ENCODE measurements at places on chromosomes 12 and 14.

GRCh38 chr12:99026332-99027054 lies 381.4 kb downstream of the APAF1 start:
- no peak for DNase-seq

DNA sequence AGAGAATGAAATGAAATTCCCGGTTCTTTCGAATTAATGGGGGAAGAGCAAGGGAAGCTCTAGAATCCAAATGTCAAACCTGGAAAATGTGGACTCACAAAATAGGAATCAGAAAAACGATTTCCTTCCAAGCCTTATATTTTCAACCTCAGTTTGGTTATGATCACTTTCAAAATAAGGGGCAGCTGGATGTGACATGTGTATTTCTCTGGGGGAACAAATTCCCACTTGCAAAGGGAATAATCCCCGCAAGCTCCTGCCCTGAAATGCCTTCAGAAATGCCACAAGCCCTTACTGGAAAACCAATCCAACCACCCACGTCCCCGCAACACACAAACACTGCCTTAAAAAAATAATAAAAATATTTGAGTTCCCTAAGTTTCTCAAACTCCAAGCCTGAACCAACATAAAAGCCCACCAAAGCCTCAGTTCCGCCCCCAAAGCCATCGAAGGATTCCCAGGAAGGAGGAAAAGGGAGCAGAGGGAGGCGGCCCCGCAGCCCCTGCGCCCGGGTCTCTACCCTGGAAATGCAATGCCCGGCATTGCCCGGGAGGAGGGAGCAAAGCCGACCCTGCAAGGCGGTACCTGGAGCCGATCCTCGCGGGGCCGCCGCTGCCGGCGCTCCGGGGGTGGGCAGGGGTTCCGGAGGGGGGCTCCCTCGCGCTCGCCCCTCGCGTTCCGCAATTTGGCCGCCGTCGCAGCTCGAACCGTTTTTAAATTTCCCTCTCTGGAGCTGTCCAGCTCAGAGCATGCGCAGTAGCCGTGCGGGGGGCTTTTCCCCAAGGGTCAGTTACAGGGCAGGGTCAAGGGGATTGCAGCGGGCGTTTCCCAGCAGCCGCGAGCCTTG lies at the start of gene FOXN4:
TSS of gene FOXN4 (minus strand) at position 751 of the 847 bp plus-strand sequence. CDS start 963 bp downstream, outside the sequence.
- DNase-seq: no peak

GRCh38 chr12:34406228-34406995 lies 384.1 kb downstream of the ALG10 start:
- DNase-seq: peak; percentile 2

- no peak for DNase-seq
These were observed 210.1 kb downstream of the TMEM132D start for GRCh38 chr12:129693731-129694130.

DNA sequence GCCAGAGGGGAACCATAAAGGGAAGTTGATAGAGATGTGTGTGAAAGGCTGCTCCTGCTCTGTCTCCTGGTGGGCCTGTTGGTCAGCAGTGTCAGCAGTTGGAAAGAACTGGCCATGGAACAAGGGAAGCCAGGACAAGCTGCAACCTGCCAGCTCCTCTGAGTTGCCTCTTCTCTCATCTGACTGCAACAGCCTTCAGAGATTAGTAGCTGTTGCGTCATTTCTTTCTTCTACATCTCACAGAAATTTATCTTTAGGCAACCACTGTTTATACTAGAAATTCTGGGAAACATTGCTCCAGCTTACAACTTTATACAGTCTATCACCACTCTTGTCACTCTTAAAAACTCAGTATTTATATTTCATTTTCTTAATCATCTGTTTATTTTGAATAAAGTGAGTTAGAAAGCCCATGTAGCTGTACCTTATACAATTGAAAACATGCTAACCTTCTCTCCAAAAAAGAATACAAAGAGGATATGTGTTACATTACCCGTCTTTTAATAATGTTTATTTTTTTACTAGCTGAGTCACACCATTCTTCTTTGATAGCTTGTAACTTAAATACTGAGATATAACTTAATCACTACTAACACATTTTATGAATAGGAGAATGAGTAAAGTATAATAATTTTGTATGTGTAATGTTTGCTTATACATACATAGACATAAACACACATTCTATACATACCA lies 224.2 kb downstream of the LRFN5 start:
- DNase-seq: no peak

DNA sequence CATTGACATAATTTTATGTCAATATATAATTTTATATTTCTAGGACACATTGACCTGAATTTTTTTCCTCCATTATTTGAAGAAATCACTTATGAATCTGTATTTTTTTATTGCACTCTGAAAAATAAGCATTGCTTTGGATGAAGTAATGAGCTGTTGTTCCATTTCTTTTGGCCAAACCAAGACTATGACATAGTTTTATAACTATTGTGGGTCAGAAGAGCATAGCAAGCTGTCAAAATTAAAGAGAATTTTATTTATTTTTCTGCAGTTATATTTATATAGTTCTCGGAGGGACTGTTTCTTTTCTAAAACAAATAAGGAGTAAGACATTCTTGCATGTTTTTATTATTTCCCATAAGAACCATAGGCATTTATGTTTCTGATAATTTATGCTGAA lies 8.5 kb downstream of the C12orf75 start:
- DNase-seq: no peak

DNA sequence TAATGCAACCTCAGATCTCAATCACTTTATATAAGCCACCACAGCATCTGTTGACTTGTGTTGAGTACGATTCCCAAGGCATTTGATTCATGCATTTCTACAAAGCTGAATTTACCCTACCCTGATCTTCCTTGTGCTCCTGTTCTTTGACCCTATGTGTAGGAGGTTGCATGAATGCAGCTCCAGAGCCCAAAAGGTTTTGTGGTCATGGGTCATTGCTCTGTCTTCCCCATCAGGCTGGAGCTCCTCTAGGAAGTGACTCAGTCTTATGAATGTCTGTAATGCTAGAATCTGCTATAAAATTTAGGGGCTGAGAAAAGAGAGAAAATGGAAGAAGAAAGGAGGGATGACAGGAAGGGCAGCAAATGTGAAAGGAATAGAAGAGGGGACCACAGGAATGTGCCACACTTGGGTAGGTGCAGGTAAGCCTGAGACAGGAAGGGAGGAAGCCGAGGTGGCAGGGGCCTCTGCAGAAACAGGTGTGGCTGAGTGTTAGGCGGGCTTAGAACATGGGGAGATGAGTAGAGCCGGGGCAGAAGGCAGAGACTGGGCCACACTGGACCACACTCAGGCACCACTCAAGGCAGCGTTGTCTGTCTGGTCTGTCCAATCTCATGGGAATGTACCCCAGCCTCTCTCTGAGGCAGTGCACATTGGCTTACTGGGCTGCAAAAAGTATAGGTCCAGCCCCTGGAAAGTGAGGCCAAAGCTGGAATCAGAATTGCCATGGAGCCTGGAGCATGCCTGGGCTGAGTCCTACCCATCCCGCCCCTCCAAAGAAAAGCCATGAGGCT lies 334.1 kb downstream of the BCL11B start:
- DNase-seq: no peak

GRCh38 chr14:71168564-71169427 lies 261.5 kb downstream of the PCNX1 start:
- DNase-seq: no peak

DNA sequence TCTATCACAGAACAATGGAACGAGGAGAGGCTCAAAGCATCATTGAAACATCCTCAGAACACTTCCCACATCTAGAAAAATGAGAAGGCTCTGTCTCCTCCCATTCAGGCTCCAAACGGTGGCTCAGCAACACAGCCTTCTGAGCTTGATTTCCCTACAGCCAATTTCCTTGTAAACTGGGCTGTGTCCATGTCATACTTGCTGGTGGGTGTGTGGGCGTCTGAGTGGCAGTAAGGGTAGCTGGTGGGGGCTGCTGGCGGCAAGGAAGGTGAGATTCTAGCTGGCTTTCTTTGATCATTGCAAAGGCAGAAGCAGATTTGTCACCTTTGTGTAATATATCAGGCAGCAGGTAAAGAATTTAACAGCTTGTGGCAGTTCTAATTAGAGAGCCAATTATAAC lies 163.7 kb downstream of the CALM1 start:
- no peak for DNase-seq

GRCh38 chr14:53011053-53011462 lies 60.2 kb upstream of the FERMT2 start:
- DNase-seq: peak; percentile 44

GRCh38 chr14:72544615-72545387 lies 349.1 kb downstream of the DPF3 start:
- DNase-seq: no peak

DNA sequence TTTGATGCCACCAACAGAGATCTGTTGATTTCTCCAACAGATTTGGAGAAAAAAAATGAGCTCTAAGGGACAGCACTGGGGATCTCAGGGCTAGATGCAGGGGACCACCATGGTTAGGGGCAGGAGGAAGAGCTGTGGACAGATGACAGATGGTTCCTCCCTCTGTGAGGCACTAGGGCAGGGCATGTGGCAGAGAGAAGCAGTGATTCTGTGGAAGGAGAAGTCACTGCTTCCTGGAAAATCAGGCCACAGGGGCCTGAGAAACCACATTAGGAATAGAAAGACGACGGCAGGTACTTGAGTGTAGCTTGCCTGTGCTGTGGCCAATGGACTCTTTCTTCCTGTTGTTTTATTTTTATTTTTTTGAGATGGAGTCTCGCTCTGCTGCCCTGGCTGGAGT lies 24.9 kb upstream of the TMED2 start:
- DNase-seq: no peak

DNA sequence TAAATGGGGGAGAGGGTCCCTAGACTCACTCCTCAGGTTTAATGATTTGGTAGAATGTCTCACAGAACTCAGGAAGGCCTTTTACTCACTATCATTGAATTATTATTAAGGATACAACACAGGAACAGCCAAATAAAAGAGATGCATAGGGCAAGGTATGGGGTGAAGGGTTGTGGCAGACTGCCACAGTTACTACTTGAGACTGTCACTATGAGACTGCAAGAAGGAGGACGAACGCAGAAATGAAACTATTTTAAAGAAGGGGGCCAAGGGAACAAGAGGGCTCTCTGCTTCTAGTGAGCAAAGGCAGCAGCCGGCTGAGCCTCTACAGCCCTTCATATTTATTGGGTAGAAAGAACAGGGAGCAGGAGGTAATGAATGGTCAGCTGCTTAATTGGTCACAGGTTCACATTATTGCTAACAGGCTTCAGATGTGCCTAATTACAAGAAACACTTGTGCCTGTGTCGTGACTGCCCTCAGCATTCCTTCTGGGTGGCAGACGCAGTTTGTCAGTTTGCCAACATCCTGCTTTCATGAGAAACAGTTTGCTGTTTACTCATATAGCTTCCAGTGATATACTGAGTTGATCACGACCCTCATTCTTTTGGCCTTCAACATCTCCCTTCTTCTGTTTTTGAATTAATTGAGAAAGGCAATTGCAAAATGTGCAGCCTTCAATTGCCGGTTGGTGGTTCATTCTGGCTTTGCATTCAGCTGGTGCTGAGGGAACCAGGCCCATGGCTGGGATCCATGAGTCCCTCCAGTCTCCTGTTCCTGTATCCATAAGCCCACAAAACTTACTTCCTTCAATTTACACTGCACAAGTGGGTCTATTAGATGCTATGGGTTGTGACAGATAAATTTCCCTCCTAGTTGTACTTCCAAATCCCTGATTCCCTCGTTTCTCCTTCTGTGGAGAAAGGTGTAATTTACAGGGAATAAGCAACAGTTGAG lies 82.8 kb upstream of the PLEKHG7 start:
- no peak for DNase-seq

DNA sequence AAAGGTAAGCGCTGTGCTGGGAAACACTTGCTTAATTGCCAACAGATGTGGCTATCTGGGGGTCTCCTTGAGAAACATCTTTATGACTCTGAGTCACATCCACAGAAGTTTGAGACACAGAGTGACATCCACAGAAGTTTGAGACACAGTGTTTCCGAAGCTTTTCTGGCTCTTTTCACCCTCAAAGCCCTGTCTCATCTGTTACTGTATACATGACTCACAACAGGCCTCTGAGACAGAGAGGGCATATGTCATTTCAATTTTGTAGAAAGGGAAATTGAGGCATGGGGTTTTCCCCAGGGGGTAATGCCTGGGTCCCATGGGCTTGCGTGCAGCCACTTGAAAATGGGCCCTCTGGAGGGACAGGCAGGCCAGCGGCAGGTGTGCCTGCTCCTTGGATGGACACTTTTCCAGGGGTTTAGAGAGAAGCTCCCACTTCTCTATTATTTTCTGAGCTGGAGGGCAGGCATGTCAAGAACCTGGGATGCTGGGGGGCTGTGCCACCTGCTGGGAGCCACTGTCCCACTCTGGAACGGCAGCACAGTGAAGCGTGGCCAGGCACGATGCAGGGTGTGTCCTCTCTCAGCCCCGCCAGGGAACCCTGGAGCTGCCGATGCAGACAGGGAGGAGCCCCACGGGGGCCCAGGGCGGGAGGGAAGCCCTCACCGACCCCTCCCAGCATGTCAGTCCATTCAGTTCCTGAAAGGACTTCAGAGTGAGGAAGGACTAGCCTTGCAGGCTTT lies 111.3 kb upstream of the FKBP4 start:
- no peak for DNase-seq

GRCh38 chr12:58074259-58074658 lies 132.9 kb downstream of the ATP23 start:
- DNase-seq: no peak

GRCh38 chr14:23357261-23357660 lies 4.6 kb upstream of the SLC22A17 start:
- DNase-seq: no peak

GRCh38 chr14:72921396-72921795 lies 4.9 kb upstream of the DCAF4 start:
- DNase-seq: no peak

- DNase-seq: no peak
These were observed 116.1 kb downstream of the SCARB1 start for GRCh38 chr12:124747426-124748161.

GRCh38 chr14:89900802-89901201 lies 53.7 kb downstream of the EFCAB11 start:
- DNase-seq: no peak

GRCh38 chr14:93686268-93686667 lies 102.0 kb downstream of the PRIMA1 start:
- DNase-seq: no peak

- no peak for DNase-seq
These were observed 234.4 kb downstream of the TMEM121 start for GRCh38 chr14:105760691-105761344.

DNA sequence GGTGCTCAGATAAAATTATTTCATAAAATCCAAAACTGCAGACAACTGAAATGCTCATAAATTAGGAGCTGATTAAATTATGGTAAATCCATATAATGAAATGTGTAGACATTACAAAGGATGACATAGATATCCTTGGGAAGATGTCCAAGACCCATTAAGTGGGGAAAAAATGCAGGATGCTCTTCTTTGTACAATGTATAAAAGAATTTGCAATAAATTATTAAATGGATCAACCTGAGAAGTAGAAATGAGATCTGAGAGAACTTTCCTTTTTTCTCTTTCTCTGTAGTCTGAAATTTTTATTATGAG lies 336.4 kb upstream of the E2F7 start:
- DNase-seq: no peak

All from body of pancreas (tissue), 4 donors.